ENCODE measurements at places on chromosomes 2 and 18.

GRCh38 chr2:15313657-15314056 lies 247.5 kb downstream of the NBAS start:
- no peak for DNase-seq

GRCh38 chr18:25019931-25020330 lies 332.0 kb downstream of the ZNF521 start:
- no peak for DNase-seq

- no peak for DNase-seq
Observed at GRCh38 chr2:228180181-228181097, 1.0 kb downstream of the SPHKAP start.

DNA sequence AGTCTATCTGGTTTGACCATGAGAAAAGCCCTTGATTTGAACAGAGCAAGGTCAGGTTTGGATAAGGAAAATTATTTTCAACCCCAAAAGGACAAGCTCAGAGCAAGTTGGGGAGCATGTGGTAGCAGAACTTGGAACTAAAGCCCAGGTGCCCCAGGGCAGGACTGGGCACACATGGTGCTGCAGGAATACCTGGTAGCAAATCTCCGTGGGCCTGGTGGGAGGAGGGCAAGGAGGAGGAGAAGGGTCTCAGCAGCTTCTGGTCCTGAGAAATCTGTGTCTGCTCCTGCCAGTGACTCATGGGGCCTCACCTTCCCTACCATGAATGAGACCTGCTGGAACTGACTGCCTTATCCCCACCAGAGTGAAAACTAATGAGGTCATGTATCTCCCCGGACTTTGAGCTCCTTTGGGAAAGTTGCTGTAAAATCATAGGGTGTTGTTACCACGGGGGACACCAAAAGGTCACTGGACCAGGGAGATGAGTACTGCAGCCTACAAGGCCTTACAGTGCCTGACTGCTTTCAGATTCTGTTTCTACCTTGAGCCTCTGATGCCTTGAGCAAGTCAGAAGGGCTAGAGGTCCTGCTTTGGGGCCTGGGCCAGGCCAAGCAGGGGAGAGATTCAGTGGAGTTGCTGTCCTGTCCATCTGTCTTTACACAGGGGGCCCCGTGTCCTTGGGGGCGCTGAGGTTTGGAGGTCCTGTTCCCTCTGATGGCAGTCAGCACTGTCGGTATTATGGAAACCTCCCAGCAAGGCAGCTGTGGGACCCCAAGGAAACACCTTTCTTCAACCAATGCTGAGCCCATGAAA lies 304.0 kb downstream of the MYCN start:
- DNase-seq, result no peak

- DNase-seq, result no peak
Observed at GRCh38 chr2:11598228-11598731, 64.4 kb downstream of the GREB1 start.

DNA sequence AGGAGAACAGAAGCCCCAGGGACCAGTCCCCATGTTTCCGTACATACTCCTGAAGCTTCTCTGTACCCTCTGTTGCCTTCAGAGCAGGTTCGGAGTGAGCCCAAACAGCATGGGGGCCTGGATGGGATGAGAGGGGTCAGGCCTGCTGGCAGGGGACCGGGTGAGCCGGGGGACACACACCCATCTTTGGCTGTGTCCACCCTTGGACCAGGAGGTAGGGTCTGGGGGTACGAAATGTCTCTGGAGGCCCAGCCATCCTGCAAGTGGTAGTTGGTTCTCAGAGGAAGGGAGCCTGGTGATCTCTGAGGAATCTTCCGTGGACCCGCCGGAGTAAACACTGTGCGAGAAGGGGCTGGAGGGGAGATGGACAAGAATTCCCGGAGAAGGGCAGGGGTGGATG lies 15.3 kb downstream of the FBLN7 start:
- DNase-seq, result no peak

DNA sequence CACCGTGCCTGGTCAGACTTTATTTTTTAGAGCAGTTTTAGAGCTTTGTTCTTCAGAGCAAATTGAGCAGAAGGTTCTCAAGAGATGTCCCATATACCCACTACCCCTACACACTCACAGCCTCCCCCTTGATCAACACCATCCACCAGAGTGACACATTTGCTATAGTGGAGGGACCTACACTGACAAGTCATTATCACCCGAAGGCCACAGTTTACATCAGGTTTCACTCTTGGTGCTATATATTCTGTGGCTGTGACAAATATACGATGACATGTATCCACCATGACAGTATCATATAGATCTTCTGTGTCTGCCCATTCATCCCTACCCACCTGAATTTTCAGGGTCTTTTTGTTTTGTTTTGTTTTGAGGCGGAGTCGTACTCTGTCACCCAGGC lies 15.4 kb upstream of the ATP6V1C2 start:
- DNase-seq, result no peak

GRCh38 chr2:202005272-202005887 lies 28.3 kb upstream of the FZD7 start:
- DNase-seq, result no peak

DNA sequence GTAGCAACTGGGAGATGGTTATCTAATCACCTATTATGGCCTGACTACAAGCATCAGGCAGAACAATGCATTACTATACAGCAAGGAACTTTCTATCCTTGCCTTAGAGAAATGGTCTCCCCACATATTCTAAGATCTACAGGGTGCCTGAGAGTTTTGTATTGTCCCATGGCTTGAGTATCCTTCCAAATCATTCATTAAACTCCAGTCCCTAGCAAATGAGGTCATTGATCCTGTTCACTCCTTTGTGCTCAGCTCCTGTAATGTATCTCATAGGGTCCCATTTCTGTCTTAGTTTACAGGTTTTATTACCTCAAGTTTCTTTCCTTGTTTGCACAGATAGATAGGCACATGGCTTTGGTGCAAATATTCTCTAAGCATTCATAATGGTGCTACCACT lies 9.0 kb downstream of the HNMT start:
- DNase-seq, result no peak

DNA sequence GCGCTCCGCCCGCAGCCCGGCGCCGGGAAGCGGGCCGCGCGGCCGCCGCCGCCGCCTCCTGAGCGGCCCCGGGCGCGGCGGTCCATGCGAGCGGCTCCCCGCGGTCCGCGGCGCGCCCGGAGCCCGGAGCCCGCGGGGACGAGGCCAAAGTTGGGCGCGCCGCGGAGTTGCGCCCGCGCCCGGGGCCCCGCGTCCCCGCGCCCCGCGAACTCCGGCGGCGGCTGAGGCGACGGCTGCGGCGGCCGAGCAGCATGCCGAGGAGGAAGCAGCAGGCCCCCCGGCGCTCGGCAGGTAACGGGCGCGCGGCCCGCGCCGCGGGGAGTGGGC lies 992 bp downstream of the TSHZ1 start:
- DNase-seq, result no peak

DNA sequence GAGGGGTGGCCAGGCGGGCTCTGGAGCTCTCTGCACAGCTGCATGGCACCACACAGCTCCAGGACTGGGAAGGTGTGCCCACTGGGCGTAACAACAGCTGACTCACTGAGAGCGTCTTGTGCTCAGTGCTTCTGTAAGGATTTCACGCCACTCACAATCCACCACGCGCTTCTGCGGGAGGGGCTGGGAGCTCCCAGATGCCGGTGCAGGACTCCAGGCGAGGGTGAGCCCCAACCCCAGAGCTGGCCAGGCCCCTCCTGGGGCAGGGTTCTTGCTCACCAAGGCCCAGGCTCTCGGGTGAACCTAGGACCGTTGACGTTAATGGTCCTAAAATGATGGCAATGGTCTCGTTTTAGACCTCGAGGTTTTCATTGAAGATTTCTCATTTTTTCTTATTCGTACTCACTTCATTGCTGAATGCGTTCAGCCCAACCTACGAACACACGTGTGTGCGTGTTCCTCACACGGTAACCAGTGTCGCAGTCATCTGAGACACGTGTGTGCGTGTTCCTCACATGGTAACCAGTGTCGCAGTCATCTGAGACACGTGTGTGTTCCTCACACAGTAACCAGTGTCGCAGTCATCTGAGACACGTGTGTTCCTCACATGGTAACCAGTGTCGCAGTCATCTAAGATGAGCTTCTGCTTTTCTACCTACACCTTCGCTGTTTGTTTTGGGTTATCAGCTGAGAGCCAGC lies 38.4 kb upstream of the ZNF236 start:
- DNase-seq, result no peak

GRCh38 chr2:211157211-211157610 lies 600.8 kb downstream of the CPS1 start:
- DNase-seq, result no peak

DNA sequence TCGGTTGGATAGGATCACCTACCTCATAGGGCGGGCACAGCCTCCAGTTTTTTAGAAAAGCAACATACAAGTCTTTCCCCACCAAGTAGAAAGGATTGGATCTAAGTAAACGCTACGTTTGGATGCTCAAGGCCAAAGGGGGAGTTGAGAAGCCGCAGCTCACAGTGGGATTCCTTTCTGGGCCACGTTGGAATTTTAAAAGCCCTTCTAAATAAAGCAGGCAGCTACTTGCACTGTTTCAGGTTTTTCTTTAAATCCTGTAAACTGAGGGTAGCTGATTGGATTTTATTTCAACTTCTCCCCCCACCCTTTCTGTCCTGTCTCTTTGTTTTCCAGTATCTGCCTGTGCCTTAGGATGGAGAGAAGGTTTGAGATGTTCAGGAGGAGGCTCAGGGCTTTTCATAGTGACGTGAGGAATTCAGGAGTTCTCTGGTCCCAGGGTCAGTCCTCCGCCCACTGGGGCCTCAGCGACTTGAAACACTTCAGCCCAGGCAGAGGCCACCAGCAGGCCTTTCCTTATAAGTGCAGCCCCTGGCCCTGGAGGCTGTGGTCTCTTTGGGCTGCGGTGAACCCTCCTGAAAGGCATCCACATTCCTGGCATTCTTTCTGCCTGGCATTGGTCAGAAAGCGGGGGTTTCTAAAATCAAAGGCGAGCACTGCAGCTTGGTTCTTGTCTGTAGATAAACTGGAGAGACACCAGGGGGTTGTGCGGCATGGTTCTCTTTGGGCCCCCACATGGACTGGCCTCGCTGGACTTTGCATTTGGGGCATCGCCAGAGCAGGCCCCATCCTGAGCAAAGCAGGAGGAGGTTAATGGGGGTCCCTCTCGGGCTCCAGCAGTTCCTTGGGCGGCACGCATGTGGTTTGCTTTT lies 44.5 kb downstream of the SH3BP4 start:
- no peak for DNase-seq

- DNase-seq, result no peak
Observed at GRCh38 chr2:73258913-73259215, 24.8 kb downstream of the CCT7 start.

DNA sequence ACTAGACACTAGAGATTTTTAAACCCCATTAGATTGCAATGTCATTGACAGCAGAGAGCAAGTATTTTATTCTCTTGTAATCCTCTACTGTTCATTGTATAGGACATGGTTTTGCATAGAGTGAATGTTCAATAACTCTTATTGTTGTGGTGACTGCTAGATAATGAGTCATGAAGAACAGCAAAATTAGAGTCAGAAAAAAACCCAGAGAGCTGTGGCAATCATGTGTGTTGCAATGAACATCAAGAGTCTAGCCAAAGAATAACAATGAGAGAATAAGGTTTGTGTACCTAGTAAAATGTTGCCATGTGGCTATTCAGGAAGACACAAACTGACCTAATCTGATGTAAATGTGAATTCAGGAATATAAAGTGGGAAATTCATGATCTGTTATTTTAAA lies 684.0 kb downstream of the DSC3 start:
- no peak for DNase-seq

GRCh38 chr2:140804700-140805260 lies 1326.0 kb downstream of the LRP1B start:
- no peak for DNase-seq

DNA sequence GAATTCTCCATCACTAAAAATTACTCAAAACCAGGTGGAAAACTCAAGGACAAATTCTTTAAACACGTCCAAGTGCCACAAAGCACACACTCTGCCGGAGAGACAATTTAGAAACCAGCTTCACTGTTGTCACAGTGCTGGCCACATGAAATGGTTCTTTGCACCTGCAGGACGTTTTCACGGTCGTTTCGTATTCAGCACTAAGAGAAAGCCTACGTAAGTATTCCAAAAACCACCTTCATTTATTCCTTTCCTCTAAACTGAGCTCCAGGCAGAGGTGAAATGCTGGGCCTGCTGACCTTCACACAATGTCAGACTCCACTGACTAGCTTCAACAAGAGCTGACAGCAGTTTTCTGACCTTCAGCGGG lies 680 bp downstream of the ATP5F1A start:
- DNase-seq, result peak; percentile 9

DNA sequence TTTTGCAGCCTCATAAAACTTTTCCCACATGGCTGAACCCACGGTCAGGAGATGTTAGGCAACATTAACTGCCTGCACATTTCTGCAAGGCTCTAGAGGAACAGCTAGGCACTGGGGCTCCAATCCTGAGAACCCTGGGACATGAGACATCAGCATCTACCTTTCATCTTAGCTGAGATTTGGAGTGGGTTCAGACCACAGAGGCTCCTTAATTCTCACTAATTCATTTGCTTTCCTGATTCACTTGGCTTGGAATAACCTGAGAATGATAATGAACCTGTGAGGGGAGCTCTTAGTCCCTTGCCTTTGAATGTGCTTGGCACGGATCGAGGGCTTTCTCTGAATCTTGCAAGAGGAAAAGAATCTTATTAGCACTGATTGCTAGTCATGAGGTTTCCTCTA lies 266.2 kb downstream of the FIGN start:
- no peak for DNase-seq

GRCh38 chr18:50441501-50441900 lies 66.7 kb downstream of the SKA1 start:
- DNase-seq, result no peak

DNA sequence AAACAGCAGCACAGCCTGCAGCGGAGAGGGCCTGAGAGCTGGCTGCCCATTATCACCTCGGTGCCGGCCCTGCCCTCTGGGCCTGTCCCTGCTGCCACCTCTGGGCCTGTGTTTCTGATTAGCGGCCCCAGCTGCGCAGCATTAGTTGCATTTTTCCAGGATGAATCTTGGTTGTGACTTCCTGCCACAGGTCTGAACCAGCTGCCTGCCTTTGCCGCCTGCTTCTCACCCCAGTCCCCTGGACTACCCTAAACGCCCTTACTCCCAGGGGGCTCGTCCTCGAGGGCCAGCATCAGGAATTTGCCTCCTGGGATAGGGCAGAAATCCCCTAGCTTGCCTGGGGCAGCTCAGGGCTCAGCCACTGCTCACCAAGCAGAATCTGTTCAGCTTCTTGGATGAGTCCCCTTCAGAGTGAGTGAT lies 342.8 kb downstream of the DYSF start:
- DNase-seq, result no peak

DNA sequence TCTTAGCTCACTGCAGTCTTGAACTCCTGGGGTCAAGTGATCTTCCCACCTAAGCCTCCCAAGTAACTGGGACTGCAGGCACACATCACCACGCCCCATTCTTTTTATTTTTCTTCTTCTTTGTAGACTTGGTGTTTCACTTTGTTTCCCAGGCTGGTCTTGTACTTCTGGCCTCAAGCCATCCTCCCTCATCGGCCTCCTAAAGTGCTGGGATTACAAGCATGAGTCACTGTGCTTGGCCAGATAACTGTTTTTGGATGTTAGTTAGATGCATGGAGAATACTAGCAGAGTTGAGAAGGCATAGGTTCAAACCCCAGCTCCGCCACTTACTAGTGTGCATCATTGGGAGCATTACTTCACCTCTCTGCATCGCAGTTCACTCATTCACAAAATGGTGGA lies 88.3 kb downstream of the TXNL1 start:
- no peak for DNase-seq

All from activated T-cell treated with anti-CD3 and anti-CD28 coated beads for 24 hours (primary cell).